ENCODE measurements at places on chromosomes 13 and 19.

GRCh38 chr13:48977286-48977625 lies 1.5 kb downstream of the FNDC3A start:
- H3K27ac ChIP-seq = peak overlapping the region; percentile 97
- H3K4me3 ChIP-seq = peak overlapping the region; percentile 79
- DNase-seq = no peak
- no peaks in the 10 kb centered on the region for H3K4me1 ChIP-seq

DNA sequence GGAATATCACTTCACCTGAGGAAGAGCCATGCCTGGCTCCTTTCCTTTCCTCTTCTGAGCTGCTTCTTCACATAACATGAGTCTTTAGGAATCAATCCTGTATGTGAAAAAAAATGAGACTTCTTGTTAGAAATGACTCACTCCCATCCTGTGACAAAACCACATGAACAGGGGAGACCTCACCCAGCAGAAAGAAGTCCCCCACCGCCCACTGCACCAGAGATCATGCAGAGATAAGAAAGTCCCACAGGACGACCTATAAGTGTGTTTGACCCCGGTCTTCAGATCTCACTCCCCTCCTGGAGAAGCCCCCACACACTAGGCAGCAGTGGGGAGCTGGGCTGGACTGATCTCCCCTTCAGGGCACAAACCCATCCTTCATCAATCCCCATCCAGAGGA lies 7.8 kb downstream of the ZNF600 start:
- no peak overlapping the region for H3K4me3 ChIP-seq
- H3K4me1 ChIP-seq = no peaks in the 10 kb centered on the region
- H3K27ac ChIP-seq = no peak overlapping the region
- DNase-seq = no peak

DNA sequence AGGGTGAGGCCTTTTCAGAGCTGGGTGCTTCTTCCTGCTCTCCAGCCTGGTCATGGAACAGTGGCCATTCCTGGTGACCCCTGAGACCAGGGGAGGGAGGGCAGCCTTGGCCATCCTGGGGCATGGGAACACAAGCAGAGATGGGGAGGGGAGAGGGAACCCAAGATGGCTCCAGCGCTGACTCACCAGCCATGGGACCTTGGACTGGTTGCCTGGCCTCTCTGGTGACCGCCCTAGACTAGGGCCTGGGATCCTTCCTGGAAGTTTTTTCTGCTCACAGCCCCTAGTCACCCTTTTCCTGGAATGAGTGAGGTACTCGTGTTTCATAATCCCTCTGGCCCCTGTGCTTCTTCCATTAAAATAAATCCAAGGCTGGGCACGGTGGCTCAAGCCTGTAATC lies 3.3 kb upstream of the OPA3 start:
- H3K4me1 ChIP-seq = peaks cover 10% of the 10 kb centered on the region
- H3K4me3 ChIP-seq = no peak overlapping the region
- H3K27ac ChIP-seq = no peak overlapping the region
- no peak for DNase-seq
- H3K36me3 ChIP-seq = no peaks in the 10 kb centered on the region

DNA sequence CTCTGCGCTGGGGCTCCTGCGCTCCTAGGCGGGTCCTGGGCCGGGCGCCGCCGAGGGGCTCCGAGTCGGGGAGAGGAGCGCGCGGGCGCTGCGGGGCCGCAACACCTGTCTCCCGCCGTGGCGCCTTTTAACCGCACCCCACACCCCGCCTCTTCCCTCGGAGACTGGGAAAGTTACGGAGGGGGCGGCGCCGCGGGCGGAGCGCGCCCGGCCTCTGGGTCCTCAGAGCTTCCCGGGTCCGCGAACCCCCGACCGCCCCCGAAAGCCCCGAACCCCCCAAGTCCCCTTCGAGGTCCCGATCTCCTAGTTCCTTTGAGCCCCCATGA lies at the start of gene GJB2:
GJB2 (minus strand) TSS at position 103 of the 326 bp plus-strand sequence. CDS start 3,357 bp downstream, outside the sequence.
- H3K27ac ChIP-seq = no peak within 1 kb of the TSS
- peaks cover 18% of the 10 kb centered on the region for H3K4me1 ChIP-seq
- H3K4me3 ChIP-seq = peak within 1 kb of the TSS; percentile 59

DNA sequence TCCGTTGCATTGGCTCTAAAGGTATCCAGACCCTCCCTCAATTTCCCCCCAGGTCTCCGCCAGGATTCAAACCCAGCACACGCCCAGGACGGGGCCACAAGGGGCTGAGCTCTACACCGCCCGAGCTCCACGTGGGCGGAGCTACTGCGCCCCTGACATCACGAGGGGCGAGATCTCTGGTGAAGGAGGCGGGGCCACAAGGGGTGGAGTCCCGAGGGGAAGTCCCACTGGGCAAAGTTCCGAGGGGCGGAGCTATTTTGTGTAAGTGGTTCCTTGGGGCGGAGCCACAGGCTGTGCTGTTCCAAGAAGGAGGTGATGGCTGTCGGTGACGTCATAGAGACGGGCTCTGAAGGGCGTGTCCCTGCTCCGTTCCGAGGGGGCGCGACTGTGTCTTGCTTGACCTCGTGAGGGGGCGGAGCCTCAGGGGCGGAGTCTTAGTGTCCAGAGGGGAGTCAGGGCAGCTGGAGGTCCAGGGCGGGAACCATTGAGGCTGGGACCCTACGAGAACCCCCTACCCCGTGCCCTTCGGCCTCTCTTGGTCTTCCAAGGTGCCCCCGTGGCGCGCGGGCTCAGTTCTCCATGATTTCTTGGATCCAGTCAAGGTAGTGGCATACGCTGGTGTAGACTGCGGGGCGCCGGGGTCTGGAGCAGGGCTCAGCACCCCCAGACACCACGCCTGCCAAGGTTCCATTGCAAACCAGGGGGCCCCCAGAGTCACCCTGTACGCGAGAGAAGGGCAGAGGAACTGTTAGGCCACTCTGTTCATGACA lies 1.3 kb upstream of the KLK8 start:
- H3K27ac ChIP-seq = no peak overlapping the region
- H3K4me3 ChIP-seq = no peak overlapping the region
- no peaks in the 10 kb centered on the region for H3K4me1 ChIP-seq
- H3K27me3 ChIP-seq = no peaks in the 10 kb centered on the region
- no peaks in the 10 kb centered on the region for H3K36me3 ChIP-seq

DNA sequence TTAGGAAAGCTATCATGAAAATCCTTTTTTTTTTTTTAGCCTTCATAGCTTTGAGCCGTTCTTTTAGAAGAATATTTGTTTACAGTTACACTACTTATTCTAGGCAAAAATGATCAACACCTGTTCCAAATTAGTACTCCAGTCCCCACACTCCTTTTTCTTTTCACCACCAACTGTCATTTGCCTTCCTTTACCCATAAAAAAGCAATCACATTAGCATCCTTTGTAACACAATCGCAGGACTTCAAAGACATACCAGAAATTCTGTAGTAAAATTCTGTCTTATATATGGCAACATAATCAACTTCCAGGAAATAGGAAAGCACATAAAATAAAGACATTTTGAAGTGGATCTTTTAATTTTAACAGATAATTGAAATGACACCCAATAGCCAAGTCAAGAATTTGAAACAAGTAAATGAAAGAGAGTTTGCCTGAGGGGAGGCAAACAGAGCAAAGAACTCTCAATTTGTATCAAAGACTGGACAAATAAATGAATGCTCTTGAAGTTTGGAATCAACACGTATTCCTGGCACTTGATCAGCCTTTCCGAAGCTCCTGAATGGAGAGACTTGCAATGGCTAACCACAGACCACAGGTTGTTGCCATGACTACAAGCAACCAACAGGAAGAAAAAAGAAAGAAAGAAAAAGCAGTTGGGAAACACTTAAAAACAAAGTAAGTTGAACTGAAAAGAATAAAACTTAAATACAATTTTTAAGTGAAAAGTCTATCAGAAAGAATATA lies 206.8 kb downstream of the PCDH9 start:
- no peaks in the 10 kb centered on the region for H3K27me3 ChIP-seq
- H3K36me3 ChIP-seq = no peaks in the 10 kb centered on the region
- no peak overlapping the region for H3K27ac ChIP-seq
- no peak overlapping the region for H3K4me3 ChIP-seq
- no peaks in the 10 kb centered on the region for H3K4me1 ChIP-seq

DNA sequence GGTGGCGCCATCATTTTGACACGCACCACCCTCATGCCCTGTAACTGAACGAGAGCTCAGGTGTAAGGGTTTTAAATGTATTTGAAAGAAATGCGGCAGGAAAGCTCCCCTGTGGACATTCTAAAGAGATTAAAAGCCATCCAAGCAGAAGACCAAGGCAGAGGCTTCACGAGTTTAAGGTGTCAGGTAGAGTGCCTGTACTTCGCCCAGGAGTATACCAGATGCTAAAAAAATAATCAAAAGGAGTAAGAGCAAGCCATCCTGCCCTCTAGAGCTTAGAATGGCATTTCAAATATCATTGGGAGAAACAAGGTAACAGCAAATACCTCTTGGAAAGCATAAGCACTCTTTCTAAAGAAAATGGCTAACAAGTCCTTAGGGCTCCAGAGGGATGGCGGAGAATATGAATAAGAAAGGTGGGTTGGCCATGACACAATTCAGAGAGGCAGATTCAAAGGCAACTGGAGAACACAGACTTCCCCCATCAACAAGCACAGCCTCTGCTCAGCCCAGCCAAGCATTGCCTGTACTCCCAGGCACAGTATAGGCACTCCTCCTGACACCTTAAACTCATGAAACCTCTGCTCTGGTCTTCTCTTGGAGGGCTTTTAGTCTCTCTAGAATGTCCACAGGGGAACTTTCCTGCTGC lies 447.6 kb downstream of the SUCLA2 start:
- H3K4me1 ChIP-seq = no peaks in the 10 kb centered on the region
- DNase-seq = no peak
- no peaks in the 10 kb centered on the region for H3K27me3 ChIP-seq
- H3K4me3 ChIP-seq = no peak overlapping the region
- no peak overlapping the region for H3K27ac ChIP-seq
- no peaks in the 10 kb centered on the region for H3K36me3 ChIP-seq

DNA sequence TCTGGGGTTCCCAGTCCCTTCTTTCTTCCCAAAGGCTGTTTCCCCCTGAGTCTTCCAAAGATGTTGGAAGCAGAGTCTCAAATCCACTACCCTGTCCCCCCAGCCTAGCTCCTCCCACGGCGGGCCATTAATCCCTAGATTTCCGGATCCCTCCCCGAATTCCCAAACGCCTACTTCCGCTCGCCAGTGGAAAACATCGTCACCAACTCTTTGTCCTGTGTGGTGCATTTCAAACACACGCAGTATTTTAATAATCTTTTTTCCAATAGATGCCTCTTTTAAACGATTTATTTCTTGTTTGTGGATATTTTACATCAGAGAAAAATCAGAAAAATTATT lies 610 bp downstream of the ZNF791 start:
- H3K4me3 ChIP-seq = peak overlapping the region; percentile 81
- peak overlapping the region; percentile 96 for H3K27ac ChIP-seq
- H3K4me1 ChIP-seq = peaks cover 32% of the 10 kb centered on the region
- peaks cover 12% of the 10 kb centered on the region for H3K36me3 ChIP-seq

DNA sequence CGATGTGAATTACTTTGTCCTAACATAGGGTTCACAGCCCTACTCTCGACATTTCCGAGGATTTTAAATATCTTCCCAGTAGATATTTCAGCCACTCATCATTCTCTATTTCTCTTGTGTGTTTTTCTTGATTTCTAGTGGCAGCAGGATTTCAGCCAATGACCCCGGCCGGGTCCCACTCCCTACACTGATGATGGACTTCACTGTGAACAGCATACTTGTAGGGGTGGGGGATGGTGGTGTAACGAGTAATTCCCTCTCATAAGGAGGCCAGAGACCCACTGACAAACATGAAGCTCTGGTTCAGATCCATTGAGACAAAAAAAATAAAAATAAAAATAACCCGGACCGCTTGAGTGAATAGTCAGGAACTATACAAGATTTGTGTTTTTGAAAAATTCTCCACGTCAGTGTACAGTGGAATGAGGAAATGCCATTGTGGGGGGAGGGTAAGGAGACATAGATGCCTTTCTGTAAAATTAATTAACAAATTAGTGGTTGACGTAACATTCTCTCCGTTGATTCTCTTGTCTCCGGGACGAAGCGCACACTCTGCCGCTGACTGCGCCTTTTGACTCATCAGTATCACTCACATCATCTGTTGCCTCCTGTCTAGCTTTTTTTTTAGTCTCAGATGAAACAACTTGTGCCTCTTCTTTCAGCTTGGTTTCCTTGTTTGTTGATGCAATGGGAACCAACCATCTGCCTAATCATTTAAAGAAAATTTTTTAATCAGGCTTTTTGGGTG lies 48.8 kb upstream of the IRS2 start:
- no peak overlapping the region for H3K27ac ChIP-seq
- no peaks in the 10 kb centered on the region for H3K36me3 ChIP-seq
- H3K4me3 ChIP-seq = no peak overlapping the region

- peaks cover 47% of the 10 kb centered on the region for H3K4me1 ChIP-seq
- DNase-seq = no peak
Measured at GRCh38 chr13:21033212-21033840, 28.1 kb downstream of the LATS2 start.

DNA sequence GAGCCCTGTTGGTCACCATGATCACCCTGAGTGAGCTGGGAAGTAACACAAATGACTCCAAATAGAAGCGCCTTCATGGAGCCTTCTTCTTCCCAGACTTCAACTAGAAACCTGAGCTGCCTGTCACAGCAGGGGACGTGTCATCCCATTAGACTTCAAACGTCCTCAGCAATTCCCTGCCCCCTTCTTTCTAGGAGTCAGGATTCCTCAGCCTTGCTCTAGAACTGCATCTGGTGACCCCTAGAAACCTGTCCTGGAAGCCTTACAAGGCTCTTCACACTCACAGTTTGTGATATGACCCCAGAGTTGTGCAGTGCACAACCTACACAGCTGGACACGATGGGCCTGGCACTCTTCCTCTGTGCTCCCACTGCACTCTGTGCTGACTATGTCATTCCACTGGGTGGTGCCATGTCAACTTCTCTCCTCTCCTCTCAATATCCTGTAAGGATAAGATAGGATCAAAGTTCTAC lies 23.6 kb upstream of the TTYH1 start:
- no peak for DNase-seq
- H3K4me3 ChIP-seq = no peak overlapping the region
- no peaks in the 10 kb centered on the region for H3K4me1 ChIP-seq
- H3K27me3 ChIP-seq = no peaks in the 10 kb centered on the region
- H3K27ac ChIP-seq = no peak overlapping the region
- no peaks in the 10 kb centered on the region for H3K36me3 ChIP-seq

DNA sequence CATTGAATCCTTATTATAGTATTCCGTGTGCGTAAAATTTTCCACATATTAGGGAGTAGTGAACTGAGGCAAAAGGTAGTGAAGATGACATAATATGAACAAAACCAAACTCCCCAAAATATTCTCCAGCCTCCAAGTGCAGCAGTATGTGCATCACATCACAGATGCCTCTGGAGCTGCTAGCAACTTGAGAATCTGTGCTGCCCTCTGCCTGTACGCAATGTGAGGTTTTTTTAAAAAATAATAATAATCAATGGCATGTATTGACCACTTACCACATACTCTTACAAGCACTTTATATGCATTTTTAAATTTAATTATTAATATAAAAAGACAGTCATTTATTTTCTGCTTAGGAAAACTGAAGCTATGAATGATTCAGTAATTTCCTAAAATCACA lies 583.0 kb upstream of the SPRY2 start:
- H3K4me3 ChIP-seq = no peak overlapping the region
- no peak overlapping the region for H3K27ac ChIP-seq
- H3K36me3 ChIP-seq = no peaks in the 10 kb centered on the region
- H3K4me1 ChIP-seq = no peaks in the 10 kb centered on the region
- no peak for DNase-seq

All from ascending aorta (tissue), 2 donors.